ENCODE measurements at places on chromosomes 2 and 18. TPM values are rescaled to one million over a fixed set of nuclear protein-coding genes. Genes with fewer than 3 reads are reported as not detected.

TWIST2 gene
- 20.7 TPM for total RNA-seq

HOXD10 gene
- 7.4 TPM for total RNA-seq

KLHL14 gene
- not detected for total RNA-seq

RNF125 gene
- total RNA-seq = 0.23 TPM

SGPP2 gene
- 0.33 TPM for total RNA-seq

HRH4 gene
- 0.02 TPM for total RNA-seq

REG1B gene
- total RNA-seq = not detected

VWC2L gene
- not detected for total RNA-seq

C2orf72 gene
- 6.1 TPM for total RNA-seq

SMIM21 gene
- not detected for total RNA-seq

PARD6G gene
- total RNA-seq = 3.4 TPM

DSG1 gene
- not detected for total RNA-seq

CHAC2 gene
- 13.4 TPM for total RNA-seq

NR4A2 gene
- total RNA-seq = 2.4 TPM

CD207 gene
- total RNA-seq = not detected

SIX3 gene
- 0.32 TPM for total RNA-seq
